NCI-H1694 (cell line): ENCODE measurements at places on chromosomes 11 and 22.

DNA sequence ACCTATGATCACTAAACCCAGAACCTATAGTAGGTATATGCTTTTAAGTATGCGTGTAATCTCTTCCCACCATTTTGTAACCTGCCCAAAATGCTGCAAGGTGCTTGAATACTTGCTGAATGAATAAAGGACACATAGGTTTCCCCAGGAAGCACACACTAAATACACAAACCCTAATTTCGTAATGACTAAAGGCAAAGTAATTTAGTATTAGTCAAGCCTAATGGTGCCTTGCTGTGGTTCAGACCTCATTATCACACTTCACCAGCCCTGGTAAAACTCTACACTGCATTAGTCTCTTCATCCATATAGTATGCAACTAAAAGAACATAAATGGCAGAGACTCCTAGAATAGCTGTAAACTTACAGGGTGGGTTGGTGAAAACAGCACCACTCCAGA, 289.0 kb upstream of the PITPNB start:
- no peak for DNase-seq

- no peak for DNase-seq
Measured at GRCh38 chr11:61267437-61267841, 26.5 kb downstream of the PGA5 start.

GRCh38 chr11:9716275-9717039, 52.6 kb downstream of the SWAP70 start:
- DNase-seq, result no peak

- DNase-seq, result no peak
Measured at GRCh38 chr22:29266564-29267461, 968 bp downstream of the RHBDD3 start.
